ENCODE measurements at places on chromosomes 3 and 15. TPM values are rescaled to one million over a fixed set of nuclear protein-coding genes. Genes with fewer than 3 reads are reported as not detected.

ARMC8 gene
- total RNA-seq, result 70.8 TPM

EEFSEC gene
- 6.1 TPM for total RNA-seq

ZNF80 gene
- not detected for total RNA-seq

DAG1 gene
- total RNA-seq, result 61.2 TPM

GPR149 gene
- not detected for total RNA-seq

CTXN2 gene
- not detected for total RNA-seq

AGTR1 gene
- 1.6 TPM for total RNA-seq

- DNase-seq, result no peak
Observed at GRCh38 chr3:41601404-41601987, 360.4 kb downstream of the ULK4 start.

DNA sequence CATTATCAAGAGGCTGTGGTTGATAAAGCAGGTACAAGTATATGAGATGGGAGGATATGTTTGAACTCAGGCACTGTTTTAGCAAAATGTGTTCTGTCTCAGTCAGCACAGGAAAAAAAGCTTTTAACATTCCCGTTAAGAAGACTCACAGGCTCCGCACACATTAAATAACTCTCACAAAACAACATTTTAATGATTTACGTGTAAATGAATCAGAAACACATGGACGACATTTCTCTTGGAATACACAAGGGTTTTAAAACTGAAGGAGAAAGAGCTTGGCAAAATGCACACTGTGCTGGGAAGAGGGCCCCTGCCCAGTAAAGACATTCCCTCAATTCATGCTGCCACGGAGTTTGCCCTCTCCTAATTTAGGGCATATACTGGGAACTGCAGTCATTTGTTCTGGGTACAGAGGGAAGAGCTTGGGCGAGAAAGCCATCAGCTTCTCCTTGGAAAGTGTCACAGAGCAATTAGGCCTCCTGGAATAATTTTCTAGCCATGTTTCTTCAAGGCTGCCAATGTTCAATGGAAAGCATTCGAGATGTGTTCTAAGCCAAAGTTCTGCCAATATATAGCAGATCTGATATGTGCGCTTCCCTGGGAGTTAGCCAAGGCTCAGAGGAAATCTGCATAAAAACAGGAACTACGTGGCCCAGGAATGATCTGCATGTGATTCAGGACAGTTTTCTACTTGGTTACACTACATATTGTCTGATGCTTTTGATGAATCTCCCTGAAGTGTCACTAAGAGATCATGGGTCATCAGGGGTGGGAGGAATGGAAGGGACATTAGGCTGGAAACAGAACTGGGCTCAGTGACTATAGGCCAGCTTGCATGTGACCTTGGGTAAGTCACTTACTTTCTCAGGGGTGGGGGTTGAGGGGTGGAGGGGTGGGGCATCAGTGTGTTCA is 2.2 kb upstream of the MASP1 start:
- DNase-seq, result peak; percentile 70

GRCh38 chr15:55337160-55337559 is 18.1 kb downstream of the PIGB start:
- DNase-seq, result no peak

- peak; percentile 89 for DNase-seq
Observed at GRCh38 chr3:65963787-65964677, 74.7 kb downstream of the MAGI1 start.

DNA sequence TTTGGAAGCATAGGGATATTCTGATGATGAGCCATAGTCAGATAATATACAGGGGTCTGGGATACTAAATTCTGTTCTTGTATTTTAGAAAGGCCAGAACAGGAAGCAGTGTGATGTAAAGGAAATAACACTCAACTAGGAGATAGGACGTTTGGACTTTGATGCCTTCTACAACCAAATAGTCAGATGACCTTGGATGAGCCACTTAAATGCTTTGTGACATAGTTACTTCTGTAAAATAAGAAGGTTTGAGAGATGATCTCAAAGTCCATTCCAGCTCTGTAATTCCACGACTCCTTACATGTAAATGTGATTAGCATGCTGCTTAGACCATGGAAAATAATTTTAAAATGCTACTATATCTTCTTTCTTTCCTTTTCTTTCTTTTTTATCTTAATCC is 29.5 kb upstream of the CCDC54 start:
- peak; percentile 1 for DNase-seq

DNA sequence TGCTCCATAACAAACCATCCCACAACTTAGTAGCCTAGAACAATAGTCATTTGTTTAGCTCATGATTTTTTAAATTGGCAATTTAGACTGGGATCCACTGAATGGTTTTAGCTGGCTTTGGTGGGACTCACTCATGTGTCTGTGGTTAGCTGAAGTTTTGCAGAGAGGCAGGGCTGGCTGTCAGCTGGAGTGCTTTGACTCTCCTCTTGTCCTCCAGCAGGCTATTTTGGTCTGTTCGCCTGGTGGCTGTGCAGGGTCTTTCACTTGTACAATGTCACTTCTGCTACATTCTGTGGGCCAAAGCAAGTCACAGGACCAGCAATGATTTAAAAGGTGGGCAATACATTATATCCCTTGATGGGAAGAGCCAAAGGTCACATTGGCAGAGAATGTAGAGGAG is 1146.5 kb downstream of the ROBO2 start:
- DNase-seq, result no peak

DNA sequence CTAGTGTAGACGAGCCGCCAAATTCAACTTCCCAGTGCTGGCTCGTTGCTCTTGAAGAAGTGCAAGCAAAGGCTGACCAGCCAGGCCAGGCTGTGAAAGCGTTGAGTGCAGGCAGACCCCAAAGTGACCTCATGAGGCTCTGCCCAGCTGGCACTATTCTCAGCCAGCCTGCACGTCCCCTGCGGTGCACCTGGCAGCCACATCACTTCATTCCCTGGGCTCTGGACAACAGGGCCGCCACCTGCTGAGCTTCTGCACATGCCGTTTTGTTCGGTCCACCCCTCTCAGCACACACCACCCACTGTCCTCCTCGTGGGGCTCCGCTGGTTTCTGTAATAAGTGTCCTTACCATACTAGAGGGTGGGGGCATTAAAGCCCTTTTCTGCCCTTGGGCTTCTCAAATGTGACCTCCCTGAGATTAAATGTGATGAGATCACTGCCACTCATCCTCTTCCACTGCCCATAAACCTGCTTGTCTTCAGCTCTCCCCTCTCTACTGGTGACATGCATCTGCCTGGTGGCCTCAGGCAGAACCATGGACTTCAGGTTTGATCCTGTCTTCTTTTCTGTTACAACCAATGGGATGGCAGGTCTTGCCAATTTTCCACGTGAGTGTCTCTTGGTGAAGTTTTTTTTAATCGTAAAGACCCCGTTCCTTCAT is 6.1 kb downstream of the RASGRF1 start:
- DNase-seq, result no peak

DNA sequence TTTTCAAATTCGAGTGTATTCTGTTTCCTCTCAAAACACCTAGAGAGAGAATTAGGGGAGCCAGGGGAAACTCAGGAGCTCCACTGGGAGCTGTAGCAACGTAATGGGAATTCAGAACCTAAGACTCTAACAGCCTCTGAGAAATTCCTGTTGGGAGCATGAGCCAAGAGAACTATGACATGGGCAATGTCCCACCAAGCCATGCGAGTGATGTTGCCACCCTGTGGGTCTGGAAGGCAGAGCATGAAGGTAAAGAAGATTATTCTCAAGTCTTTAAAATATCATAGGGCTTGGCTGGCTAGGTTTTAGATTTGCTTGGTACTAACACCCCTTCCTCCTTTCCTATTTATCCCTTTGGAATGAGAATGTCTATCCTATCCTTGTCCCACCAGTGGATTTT is 392.6 kb upstream of the ADAMTS9 start:
- no peak for DNase-seq

- peak; percentile 95 for DNase-seq
Observed at GRCh38 chr3:45942051-45942825, 1.0 kb upstream of the CXCR6 start.

- DNase-seq, result no peak
Observed at GRCh38 chr3:110391042-110391441, 680.6 kb upstream of the NECTIN3 start.

GRCh38 chr3:180619723-180620122 is 17.8 kb downstream of the TTC14 start:
- DNase-seq, result no peak

DNA sequence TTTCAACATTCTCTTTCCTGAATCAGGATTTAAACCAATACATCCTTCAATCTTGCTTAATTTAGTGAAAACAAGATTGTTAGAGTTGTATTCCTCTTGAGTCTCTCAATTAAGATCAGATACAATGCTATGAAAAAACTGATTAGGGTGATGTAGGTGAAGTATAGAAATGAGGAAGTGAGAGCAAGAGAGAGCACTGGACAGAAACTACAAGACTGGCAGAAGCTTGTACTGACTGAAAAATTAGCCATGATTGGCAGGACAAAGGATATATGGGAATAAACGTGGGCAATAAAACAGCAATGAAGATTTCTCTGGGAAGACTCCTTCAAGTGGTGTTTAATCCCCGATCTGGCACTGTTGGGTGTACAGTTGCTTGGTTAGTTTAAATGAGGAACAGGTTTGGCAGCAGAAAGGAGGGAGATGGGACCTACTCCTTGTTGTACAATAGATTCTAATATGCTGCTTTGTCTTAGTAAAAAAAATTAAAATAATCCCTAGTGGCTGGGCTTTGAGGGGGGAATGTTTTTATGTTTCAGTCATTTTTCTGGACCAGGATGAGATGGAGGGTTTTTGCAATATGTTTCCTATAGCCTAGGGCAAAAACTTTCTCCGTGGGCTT is 252.7 kb downstream of the SLC9A9 start:
- no peak for DNase-seq

DNA sequence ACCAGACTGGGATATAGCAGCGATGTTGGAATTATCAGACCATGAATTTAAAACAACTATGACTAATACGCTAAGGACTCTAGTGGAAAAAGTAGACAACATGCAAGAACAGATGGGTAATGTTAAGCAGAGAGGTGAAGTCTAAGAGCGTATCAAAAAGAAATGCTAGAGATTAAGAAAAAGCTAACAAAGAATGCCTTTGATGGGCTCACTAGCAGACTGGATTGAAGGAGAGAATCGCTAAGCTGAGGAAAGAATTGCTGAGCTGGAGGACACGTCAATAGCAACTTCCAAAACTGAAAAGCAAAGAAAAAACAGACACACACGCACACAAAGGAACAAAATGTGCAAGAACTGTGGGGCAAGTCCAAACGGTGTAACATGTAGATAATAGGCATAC is 20.0 kb upstream of the CMTM6 start:
- peak; percentile 45 for DNase-seq

- no peak for DNase-seq
Observed at GRCh38 chr3:48945891-48946549, 27.4 kb downstream of the ARIH2 start.

- DNase-seq, result no peak
Observed at GRCh38 chr3:196634829-196635228, 4.7 kb upstream of the NRROS start.

DNA sequence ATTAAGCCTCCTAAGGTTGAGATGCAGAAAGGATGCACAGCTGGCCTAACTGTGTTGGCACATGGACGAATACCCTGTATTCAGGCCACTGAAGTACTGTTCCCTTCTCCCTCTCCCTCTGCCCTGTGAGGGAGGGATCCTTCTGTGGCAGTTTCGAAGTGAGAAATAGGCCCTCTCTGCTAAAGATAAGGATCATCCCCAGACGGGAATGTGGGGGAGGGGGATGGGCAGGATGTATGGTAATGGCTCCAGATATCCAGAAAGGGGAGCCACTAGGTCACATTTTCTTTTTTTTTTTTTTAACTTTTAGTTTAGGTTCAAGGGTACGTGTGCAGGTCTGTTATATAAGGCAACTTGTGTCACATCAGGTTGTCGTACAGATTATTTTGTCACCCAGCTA is 463.1 kb downstream of the TBL1XR1 start:
- no peak for DNase-seq
